Uterus (tissue), 4 donors: ENCODE measurements at places on chromosomes 1 and 21.

- no peak for DNase-seq
Observed at GRCh38 chr1:36859926-36860325, 174.4 kb downstream of the GRIK3 start.

- DNase-seq = no peak
Observed at GRCh38 chr1:242425232-242425631, 99.3 kb downstream of the PLD5 start.

DNA sequence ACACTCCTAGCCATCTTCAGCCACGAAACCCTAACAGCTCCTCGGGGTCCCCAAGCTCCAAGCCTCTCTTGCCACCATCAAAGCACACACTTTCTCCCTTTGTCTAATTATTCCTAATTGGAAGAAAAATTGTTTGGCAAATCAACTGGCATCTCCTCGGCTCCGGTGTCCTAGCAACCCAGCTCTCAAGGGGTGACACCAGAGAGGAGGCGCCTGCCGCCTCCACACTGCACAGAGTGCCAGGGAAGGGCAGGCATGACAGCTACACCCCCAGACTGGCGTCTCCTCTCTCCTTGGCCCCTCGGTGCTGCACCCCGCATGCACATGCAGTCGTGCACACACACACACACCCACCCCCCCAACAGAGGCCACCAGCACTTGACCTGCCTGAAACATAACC lies 18.2 kb upstream of the GJB5 start:
- DNase-seq = no peak

DNA sequence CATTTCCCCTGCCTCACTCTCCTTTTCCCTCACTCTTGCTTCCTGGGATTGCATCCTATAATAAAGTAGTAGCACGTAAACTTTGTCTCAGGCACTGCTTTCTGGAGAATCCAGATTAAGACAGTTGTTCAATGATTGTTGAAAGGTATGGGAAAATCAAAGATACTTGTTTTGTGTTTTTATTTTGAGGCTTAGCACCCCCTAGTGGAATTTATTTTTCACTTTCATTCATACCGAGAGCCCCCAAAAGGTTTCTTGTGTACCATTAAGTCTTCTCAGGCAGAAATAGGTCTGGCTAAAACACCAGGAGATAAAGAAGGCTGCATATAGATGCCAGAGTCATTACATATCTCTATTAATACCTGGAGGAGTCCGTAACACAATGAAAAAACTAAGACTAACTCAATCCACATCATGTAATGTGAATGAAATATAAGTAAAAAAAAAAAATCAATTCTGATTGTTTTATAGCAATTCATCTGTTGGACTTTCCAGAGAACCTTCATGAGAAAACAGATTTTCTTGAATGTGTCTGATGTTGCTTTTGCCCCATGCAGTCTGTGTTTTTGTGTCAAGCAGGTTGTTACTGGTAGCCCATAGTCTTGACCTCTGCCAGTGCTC lies 103.5 kb downstream of the RPE65 start:
- no peak for DNase-seq

- DNase-seq = no peak
Observed at GRCh38 chr1:8643542-8644536, 173.6 kb downstream of the RERE start.

GRCh38 chr1:156586323-156586722 lies 5.3 kb upstream of the NAXE start:
- DNase-seq = no peak

DNA sequence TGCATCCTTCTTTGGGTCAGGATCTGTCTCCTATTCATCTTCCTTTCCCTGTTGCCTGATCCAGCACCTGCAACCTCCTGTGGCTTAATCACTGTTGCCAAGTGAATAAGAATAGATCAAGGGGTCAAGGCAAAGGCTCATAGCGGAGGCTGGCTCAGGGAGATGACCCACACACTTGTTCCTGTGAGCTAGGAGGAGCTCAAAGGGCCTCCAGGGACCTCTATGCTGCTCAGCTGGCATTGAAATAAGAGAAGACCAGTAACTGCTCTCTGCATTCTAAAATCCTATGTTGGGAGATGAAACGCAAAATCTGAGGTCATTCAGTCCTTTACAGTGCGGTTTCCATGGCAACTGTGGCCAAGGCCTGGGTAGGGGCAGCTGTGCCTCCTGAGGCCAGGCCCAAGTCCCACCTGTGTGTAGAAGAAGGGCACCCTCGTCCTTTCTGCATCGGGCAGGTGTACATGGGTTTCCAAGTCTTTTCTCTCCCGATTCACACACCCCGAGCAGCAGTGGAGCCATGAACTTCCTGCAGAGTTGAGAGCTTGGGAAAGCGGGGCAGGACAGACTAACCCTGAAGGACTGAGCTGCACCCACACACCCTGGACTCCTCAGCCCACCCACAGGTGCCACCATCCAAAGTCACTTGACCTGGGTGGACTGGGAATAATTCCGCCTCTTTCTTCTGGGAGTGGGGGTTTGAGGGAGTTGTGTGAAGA lies 27.8 kb upstream of the STUM start:
- no peak for DNase-seq

GRCh38 chr1:61368366-61368765 lies 286.0 kb downstream of the NFIA start:
- DNase-seq = no peak

DNA sequence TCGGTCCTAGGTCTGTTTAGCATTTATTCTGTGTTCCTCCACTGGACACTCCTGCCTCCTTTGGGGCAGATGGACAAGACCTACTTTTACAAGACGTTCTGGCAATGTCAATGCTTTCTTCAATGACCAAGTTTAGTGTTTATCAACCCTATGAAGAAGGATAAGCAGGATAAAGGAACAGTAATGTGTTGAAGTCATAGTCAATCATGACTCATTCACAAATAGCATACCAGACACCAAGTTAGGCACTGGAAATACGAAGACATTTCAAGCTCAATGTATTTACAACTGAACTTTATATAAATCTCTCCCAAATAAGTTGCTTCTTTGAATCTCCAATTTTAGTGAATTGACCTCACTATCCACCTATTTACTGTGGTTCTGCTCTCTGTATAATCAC lies 4.8 kb upstream of the SLC35D1 start:
- no peak for DNase-seq

- DNase-seq = no peak
Observed at GRCh38 chr1:51574796-51575195, 42.1 kb upstream of the OSBPL9 start.

GRCh38 chr1:73907051-73907450 lies 290.9 kb downstream of the LRRIQ3 start:
- no peak for DNase-seq

GRCh38 chr1:82722608-82723007 lies 921.9 kb downstream of the ADGRL2 start:
- no peak for DNase-seq

- DNase-seq = no peak
Observed at GRCh38 chr1:160124705-160125478, 9.3 kb downstream of the ATP1A2 start.

DNA sequence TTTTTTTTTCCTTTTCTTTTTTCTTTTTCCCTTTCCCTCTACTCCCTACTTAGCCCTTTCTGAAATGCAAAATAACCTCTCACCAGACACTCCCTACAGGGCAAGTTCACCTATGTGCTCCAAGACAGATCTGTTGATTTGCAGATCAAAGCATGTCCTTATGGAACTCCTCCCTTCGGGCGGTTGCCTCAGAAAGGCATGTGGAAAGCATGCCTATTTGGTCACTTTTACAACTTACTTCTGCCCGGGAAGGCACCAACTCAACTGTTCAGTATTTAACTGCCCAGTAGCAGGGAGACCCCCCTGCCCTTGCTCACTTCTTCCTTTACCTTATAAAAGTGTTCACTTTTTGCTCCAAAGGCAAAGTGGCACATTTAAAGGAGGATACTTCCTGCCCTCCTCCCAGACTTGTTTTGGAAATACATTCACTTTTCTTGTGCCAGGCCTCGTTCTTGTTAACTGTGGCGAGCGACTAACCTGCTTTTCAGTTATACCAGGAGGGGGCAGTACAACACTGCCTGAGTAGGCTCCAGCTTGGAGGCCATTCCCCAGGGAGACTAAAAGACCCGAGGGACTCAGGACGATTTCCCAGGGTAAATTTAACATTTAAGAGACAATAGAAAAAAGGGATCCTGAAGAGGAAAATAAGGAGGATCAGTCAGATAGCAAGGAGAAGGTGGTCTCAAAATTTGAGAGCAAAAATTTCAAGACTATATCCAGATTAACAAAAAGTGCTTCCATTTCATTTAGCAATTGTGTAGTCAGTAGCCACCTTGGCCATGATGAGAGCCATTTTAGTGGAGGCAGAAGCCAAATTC lies 12.3 kb upstream of the SLAMF7 start:
- DNase-seq = no peak

- no peak for DNase-seq
Observed at GRCh38 chr1:95384567-95384966, 150.6 kb downstream of the RWDD3 start.

GRCh38 chr1:5983361-5984103 lies 8.7 kb downstream of the NPHP4 start:
- DNase-seq = no peak

DNA sequence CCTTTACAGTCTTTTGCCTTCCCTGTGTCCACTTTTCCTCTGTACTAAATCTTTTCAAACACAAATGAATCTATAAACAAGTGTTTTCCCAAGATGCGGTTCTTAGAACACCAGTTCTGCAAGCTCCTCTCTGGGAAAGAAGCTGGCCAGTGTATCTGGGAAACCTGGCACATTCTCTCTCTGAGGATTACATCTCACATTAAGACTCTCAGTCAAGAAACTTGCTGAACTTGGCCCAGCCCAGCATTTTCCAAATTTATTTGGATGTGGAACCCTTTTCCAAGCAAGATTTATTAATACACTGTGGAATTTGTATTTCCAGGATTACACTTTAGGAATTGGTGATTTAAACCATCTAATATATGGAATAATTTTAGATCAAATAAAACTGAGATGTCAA lies 105.7 kb downstream of the ZNF281 start:
- DNase-seq = no peak

DNA sequence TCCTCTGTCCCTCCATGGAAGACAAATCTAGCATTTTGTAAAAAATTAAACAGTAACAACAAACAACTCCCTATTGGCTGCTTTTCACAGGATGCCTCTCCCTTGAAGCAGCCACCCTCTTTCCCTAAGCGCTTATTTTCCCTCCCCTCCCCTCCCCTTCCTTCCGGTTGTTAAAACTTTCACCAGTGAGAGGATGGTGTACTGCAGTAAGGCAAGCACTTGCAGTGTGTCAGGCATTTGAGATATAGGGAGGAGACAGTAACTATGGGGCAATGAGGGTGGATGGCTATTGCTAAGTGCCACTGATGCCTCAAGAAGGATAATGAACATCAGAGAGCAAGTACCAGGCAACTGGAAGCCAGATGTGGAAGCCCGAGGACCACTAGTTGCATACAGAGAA lies 19.1 kb upstream of the KIAA1614 start:
- no peak for DNase-seq

DNA sequence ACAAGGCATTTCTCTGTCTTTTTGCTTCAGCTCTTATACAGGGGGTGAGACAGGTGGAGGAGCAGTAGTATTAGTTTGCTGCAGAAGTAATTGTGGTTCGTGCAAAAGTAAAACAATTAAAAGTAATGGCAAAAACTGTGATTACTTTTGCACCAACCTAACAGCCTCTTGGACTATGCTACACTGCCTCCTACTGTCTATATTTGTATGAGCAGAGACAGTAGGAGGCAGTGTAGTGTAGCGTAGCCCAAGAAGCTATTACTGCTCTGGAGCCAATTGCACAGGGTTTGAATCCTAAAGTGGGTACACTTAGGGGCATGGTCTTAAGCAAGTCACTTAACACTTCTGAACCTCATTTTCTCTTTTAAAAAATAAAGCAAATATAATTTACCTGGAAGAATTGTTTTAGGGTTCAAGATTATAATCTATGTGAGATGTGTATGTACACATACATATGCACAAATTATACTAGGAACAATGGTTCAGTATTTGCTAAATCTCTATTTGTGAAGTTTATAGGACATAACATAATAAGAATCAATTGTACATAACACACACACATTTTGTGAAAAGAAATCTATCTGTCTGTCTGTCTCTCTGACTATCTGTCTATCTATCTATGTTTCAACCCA lies 103.8 kb downstream of the BRINP3 start:
- no peak for DNase-seq

GRCh38 chr1:3673381-3674099 lies 21.2 kb downstream of the TP73 start:
- no peak for DNase-seq

GRCh38 chr1:111085676-111086075 lies 54.2 kb downstream of the DRAM2 start:
- no peak for DNase-seq

DNA sequence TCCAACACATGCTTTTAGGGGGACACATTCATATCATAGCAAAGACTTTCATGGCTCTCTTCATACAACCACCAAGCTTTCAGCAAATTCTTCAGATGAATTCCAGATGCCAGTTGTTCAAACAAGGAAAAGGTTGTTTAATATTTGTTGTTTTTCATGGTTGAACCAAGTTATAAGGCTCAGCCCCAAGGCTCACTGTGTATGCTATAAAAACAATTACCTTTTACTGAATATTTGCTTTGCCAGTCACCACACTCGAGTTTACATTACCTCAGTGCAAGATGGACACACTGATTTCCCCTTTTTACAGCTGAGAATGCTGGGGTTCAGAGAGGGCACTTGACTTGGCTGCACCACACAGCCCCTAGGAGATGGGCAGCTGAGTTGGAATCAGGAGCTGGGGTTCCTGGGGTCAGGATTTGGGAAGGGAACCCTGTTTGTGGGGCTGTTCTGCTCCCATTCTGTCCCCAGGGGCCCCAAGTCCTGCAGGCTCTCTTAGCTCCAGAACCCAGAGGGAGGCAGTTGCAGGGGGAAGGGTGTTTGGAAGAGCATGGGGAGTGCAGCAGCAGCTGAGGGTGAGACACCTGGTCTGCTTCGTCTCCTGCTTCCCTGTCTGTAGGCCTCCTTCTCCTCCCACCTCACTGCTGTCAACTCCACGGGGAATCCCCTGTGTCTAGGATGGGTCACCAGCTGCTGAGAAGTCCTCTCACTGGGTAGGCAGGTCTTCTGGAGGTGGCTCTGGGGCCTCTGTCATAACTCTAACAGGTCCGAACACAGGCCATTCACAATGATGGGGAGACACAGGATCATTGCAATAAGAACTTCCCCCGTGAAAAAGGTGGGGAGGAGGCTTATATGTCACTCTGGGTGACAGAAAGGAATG lies 12.8 kb upstream of the TMPRSS2 start:
- DNase-seq = no peak

- no peak for DNase-seq
Observed at GRCh38 chr21:34500191-34500590, 11.8 kb downstream of the KCNE1 start.

DNA sequence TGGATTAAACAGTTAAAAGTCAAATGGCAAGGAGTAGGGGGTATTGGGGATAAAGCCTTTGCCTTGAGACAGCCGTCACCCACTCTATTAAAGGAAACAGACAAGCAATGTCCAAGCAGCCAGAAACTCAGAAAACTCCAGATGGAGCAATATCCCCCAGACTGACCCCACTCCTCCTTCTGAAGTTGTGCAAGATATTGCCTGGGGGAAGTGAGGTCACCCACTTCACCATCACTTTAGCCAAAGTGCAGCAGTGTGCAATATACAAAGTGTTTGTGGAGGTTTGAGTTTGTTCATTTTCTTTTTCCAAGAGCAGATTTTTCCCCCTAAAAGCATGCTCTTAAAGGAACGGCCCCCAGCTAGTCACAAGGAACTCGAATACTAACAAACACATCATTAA lies 125.1 kb downstream of the ETS2 start:
- DNase-seq = peak; percentile 41

GRCh38 chr1:56965916-56966697 lies at the start of gene C8B:
TSS of gene C8B (minus strand) at chr1:56966015. CDS start at chr1:56965948, 67 bp downstream.
- DNase-seq = no peak

GRCh38 chr1:167578939-167579521 lies 25.5 kb upstream of the CREG1 start:
- DNase-seq = no peak
